ENCODE measurements at places on chromosomes 7 and 10.

DNA sequence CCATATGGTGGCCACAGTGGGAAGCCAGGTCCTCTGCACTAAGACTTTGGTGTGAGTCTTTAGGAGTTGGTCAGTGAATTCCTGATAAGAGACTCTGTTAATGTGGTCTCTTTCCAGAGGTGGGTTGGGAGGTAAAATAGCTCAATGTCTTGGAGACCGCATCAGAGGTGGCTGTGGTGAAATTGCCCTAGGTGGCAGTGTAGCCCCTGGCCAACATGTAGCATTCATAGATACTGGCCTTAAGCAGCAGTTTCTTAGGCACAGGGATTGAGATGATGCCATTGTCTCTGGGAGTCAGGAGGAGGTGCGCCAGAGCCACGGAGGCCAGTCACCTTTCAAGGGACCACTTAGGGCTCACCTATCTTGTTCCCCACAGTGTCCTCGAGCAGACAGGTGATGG lies 202.8 kb downstream of the CREB5 start:
- no peak for DNase-seq

DNA sequence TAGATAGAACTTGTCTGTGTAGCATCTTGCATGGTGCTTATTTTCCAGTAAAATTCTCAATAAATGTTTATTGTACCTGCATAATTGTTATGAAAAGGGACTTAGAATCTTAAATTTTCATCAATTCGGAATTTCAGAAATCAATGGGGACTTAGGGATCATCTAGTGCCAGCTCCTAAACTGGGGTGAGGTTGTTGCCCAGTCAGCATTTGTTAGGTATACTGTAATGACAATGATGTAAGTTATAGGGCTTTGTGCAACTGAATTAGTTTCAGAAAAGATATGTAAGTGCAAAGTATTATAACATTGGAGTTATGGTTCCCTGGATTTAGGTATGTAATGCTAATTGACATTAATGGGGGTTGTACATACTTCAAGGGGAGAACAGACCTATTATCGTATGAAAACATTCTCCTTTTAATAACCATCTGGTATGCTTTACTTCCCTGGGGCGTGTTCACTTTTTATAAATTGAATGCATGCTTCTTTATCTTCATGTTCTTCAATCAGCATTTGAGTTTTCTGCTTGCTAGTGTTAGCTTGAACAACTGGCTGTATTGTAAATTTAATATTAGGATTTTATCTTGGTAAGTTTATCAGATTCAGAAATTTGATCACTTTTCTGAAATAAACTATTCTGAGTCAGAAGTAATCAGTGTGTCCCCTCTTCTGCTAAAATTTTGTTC lies 270.3 kb downstream of the BBS9 start:
- no peak for DNase-seq

DNA sequence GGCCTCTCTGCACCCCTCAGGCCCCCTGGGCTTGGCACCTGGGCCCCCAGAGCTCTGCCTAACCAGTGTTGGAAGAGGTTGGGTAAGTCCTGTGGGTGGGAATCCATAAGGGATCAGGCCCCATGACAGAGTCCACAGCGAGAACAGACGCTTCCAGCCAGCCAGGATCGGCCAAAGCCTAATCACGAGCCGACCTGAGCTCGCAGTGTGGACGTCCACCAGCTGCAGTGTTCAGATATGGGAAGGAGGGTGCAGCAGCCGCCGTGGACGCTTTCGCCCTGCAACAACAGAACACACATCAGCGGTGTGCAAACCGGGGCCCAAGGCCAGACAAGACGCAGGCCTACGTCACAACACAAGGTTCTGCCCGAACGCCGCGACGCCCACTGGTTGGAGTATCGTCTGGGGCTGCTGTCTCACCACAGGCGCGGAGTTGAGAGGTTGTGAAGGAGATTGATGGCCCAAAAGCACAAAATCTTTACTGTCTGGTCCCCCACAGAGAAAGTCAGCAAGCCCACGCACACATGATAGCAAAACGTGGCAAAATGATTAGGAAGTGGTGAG lies 102.1 kb downstream of the FOXL3 start:
- DNase-seq: no peak

DNA sequence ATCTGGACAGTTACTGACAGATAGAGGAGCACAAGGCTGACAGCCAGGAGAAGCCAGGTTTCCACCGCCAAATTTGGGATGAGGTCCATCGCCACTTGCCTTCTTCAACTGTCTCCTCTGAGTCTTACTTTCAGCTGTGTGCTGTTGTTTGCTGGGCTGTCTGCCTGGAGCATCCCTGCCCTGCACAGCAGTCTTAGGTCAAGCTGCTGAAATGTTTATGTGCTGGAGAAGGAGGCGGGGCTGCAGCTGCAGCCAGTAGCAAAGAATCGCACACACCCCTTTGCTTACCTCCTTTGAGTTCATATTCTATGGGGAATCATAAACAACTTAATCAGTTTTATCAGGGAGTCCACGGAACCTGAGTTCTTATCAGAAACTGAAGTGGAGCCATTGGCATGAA lies 20.1 kb upstream of the CYP3A5 start:
- no peak for DNase-seq

GRCh38 chr7:119105381-119105780 lies 880.9 kb downstream of the ANKRD7 start:
- no peak for DNase-seq

DNA sequence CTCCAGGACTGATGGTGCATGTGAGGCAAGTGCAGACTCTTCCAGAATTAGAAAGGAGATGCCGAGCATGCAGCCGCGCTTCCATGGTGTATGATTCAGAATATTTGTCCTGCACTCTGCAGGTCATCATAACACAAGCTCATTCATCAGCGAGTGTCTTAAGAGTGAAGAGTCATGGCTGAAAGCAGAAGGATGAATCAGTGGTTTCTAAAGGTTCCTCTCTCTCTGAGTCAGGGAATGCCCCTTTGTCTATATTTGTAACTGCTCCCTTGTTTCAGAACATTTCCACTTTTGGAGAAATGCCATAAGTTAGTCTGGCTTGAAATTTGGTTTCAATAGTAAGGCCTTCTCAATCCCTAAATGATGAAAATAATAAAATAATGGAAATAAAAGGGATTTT lies 52.3 kb downstream of the HECW1 start:
- DNase-seq: peak; percentile 13

- DNase-seq: no peak
Observed at GRCh38 chr10:45442662-45443061, 68.6 kb downstream of the ALOX5 start.

GRCh38 chr7:108370616-108371015 lies 85.6 kb downstream of the NRCAM start:
- DNase-seq: no peak

- no peak for DNase-seq
Observed at GRCh38 chr10:93224005-93224779, 150.5 kb downstream of the CYP26A1 start.

DNA sequence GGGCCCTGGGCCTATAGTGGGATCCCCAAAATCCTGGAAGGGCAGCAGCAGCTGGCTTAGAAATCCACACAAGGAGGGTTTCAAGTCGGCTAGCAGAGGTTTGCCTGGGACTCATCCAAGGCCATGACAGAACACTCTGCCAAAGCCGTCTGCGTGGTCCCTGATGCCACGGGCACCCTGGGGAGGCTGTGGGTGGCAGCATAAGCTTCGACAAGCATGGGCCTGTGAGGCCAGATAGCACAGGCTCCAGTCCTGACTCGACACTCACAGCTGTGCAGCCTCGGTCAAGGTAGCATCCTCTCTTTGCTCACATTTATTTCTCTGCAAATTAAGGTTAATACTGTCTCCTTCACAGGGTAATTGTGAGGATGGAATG lies 138.3 kb downstream of the JCAD start:
- no peak for DNase-seq

- no peak for DNase-seq
Observed at GRCh38 chr7:111765751-111766643, 203.7 kb upstream of the IMMP2L start.

DNA sequence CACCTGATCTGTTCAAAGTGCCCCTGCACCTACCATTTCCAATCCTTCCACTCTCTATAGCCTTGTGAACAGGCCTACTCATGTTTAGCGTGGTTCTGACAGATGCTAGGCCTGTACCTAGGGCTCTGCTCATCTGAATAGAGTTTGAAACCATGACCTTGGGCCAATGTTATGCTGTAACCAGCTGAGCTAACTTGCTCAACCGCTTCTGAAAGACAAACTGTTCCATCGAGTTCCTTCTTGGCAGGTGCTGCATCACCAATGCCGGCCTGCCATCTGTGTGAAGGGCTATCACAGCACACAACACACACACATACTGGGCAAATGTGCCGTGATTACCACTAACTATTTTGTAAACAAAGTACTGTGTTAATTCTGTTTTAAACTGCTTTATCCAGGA lies 419.0 kb upstream of the GALNT17 start:
- DNase-seq: no peak

DNA sequence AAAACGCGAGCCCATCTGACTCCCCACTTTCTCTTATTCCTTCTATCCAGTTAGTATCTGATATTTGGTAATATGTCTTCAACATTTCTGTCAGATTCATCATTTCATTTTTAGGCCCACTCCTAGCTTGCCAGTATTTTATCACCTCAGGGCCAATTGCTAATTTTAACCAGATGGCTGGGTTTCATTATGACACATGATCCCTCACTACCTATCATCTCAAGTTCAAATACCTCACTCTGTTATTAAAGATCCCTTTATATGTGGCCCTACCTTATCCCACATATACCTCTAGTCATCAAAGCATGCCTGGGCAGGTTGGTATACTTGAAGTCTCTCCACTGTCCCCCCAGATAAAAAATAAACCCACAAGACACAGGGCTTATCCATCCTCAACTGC lies 104.9 kb downstream of the RNLS start:
- DNase-seq: no peak

- DNase-seq: no peak
Observed at GRCh38 chr10:113485736-113486135, 67.1 kb upstream of the HABP2 start.

DNA sequence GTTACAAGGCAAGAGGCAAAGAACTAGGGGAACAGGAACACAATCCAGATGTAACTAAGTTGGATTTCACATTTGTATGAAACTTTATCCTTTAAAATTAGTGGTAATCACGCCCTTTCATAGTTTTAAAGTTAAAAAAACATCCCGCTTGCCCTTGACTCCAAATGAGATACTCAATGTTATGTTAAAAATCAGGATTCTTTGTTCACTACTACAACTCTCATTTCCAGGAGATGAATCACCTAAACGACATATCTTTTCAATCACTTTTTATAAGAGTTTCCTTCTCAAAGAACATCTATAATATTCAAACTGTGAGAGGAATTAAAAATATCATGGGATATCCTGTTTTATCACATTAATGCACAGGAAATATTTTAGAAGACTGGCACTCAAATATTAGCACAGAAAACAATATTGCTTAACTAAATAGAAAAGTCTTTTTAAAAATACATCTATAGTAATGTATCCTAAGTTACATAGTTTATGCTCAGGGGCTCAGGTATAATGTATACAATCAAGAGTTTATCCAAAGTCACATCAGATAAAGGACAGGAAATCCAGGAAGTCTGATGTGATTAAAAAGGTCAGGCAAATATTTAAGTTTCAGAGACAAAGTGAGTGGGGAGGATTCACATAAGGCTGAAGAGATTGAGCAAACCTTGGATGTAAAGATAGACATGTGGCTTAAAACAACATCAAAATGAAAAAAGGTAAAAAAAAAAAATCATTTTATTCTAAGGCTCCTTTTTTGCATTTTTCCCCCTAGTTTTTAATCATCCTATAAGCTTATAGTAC lies 41.9 kb downstream of the CADPS2 start:
- DNase-seq: no peak

- no peak for DNase-seq
Observed at GRCh38 chr7:151565541-151565940, 45.8 kb upstream of the RHEB start.

- no peak for DNase-seq
Observed at GRCh38 chr10:112952282-112953173, 2.5 kb downstream of the TCF7L2 start.

- DNase-seq: no peak
Observed at GRCh38 chr7:42236266-42236975, 588 bp downstream of the GLI3 start.

- no peak for DNase-seq
Observed at GRCh38 chr7:79452032-79452494, 1.4 kb downstream of the MAGI2 start.

DNA sequence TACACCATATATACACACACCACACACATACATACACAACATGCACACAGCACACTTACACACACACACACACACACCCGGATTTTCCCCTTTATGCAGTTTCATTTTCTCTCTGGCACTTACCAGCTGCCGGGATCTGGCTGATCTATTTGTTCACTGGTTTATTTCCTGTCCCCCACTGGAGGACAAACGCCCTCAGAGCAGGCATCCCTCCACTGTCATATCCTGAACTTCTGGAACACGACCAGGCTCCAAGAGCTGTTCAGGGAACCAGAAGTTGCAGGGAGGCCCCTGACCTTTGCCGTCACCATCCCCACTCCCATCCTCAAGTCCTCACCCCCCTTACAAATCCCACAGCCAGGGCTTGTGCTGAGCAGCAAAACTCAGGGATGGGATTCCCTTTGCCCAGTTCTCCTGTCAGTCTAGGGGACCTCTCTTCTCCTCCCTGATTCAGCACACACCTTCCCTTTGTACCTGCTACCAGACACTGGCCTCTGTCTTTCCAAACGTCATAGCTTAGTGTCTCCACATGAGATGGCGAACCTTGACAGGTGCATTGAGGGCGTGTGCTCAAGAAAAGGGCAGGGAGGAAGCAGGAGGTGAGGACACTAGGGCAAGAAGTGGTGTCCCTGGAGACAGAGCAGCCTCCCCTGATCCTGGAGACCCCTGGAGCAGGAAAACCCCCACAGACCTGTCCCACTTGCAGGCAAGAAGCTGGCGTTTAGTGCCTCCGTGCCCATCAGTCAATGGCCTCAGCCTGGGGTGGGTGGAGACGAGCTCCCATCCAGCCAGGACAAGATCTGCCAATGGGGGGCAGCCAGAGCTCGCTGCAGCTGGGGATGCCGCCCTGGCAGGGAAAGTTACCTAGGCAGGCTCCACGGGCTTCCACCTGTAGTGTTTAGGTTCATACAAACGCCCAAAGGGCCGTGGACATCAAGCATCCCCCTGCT lies 12.7 kb upstream of the DOCK1 start:
- no peak for DNase-seq

DNA sequence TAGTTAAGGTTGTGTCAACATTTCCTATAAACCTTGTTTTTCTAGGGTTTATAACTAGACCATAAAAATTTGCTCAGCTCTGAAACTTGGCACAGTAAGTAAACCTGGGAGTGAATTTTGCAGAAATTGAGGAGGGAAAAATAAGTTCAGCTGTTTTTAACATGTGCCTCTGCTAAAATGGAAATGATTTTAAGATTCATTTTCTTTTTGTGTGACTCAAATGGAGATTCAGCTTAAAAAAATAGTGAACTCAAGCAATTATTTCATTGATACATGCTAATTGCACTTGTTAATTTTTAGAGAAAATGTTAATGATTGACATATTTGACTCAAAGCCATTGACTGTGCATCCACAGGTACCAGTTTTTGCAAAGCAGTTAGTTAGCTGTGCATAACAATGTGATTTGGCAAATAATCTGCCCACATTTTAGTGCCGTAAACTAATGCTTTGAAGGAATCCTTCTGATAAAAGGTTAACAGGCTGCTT lies 68.5 kb upstream of the ZNF438 start:
- no peak for DNase-seq
